Thoracic aorta (tissue), 2 donors: ENCODE measurements at places on chromosomes 2 and 18.

DNA sequence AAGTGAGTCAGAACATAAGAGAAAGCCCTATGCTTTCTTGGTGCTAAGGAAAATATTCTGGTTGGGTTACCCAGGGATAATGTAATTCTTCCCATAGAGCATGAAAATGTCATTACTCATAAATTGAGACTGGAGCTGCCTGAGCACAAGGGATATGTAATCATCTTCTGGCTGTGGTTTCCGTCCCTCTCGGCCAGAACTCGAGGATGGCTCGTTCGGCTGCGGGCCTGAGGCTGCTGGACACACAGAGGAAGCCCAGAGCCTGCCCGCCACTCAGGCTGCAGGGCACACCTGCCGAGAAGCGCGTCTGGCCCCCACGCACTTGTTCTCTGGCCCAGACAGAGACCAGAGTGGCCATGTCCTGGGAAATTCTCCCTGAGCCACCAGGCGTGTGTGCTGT is 104.9 kb downstream of the ASAP2 start:
- H3K36me3 ChIP-seq = no peaks in the 10 kb centered on the region
- peak overlapping the region; percentile 82 for H3K27ac ChIP-seq
- peak overlapping the region; percentile 38 for H3K4me3 ChIP-seq
- DNase-seq = no peak

DNA sequence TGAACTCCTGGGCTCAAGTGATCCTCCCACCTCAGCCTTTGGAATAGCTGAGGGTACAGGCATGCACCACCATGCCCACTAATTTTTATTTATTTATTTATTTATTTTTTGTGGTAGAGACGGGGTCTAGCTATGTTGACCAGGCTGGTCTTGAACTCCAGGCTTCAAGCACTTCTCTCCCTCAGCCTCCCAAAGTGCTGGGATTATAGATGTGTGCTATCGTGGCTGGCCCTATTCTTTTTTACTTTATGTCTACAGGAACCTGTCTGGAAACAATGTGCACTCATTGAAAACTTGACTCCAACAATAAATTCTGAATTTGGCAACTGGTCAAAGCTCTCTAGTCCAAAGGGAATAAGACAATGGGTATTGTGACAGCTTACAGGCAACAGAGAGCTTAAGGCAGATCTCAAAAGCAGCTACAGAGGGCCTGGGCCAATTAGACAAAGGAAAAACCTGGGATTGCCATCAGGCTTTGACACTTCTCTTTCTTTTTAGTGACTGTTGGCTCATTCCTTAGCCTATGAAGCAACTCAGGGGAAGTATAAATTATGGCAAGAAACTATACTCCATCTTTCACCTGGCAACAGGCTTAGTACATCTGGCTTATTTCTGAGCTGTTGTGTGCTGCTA is 55.1 kb upstream of the RAPGEF4 start:
- no peaks in the 10 kb centered on the region for H3K27me3 ChIP-seq
- no peaks in the 10 kb centered on the region for H3K36me3 ChIP-seq
- H3K4me1 ChIP-seq = no peaks in the 10 kb centered on the region
- no peak overlapping the region for H3K4me3 ChIP-seq

DNA sequence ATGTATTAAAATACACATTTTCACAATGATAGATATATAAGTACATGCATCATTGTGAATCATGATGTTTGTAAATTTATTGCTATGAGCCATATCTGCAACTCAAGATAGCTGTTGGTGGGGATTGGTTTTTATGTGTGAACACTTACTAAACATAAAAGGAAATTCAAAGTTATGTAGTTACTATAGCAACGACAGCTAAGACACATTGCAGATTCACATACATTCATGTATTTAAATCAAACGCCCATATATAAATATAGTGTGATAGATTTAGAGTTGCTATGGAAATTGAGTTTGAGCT is 65.6 kb downstream of the MAPRE2 start:
- no peak for DNase-seq
- H3K36me3 ChIP-seq = no peaks in the 10 kb centered on the region
- no peaks in the 10 kb centered on the region for H3K4me1 ChIP-seq
- no peak overlapping the region for H3K4me3 ChIP-seq
- no peaks in the 10 kb centered on the region for H3K27me3 ChIP-seq
- no peak overlapping the region for H3K27ac ChIP-seq

- no peak overlapping the region for H3K4me3 ChIP-seq
- no peak for DNase-seq
- no peak overlapping the region for H3K27ac ChIP-seq
- H3K36me3 ChIP-seq = no peaks in the 10 kb centered on the region
- no peaks in the 10 kb centered on the region for H3K4me1 ChIP-seq
- H3K27me3 ChIP-seq = no peaks in the 10 kb centered on the region
Measured at GRCh38 chr2:60836491-60836890, 44.9 kb upstream of the REL start.

DNA sequence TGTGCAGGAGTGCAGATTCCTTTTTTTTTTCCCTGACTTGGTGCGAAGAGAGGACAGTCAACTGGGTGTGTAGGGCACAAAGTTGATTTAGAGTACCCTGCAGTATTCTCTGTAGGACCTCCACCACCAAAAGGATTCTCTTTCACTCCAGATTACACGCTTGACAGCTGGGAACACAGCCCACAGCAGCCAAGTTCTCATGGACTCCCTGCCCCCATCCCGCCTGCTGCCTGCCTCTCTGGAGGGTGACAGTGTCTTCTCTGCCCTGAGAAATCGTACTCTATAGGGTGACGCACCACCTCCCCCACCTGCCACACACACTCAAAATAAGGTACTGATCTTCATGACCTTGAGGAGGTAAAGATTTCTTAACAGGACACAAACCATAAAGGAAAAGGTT is 26.6 kb upstream of the IHH start:
- H3K4me3 ChIP-seq = no peak overlapping the region
- H3K27ac ChIP-seq = no peak overlapping the region

DNA sequence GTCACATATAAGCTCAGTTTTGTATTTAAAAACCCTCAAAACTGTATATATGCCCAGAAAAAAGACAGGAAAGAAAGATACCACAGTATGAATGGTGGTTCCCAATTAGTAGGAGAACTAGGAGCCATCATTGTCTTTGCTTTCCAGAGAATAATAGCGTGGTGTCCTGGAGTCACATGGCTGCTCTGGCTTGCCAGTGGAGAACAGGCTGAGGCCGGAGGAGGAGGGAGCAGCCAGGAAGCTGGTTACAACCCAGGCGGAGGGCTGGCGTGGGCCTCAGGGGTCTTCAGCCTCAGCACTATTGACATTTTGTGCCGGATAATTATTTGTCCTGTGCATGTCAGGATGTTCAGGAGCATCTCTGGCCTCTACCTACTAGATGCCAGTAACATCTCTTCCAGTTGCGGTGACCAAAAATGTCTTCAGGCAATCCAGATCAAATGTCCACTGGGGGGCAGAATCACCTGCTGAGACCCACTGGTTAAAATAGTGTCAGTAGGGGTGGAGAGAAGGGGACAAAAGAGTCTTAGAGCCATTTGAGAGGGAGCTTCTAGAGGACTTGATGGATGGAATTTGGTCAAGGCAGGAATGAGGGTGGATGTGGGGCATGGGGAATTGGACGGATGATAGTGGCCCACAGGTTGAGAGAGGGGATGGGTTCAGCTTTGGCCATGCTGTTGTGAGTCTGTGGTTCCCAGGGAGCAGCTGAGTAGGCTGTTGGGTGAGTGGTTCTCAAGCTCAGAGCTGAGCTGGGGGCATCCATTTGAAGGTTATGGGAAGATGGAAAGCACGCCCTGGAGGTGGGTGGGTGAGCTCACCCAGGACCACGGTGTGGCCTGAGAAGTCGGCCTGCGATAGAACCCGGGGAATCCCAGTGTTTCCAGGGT is 144.9 kb downstream of the AGAP1 start:
- H3K36me3 ChIP-seq = no peaks in the 10 kb centered on the region
- H3K27ac ChIP-seq = peak overlapping the region; percentile 73
- peaks cover 10% of the 10 kb centered on the region for H3K4me1 ChIP-seq

DNA sequence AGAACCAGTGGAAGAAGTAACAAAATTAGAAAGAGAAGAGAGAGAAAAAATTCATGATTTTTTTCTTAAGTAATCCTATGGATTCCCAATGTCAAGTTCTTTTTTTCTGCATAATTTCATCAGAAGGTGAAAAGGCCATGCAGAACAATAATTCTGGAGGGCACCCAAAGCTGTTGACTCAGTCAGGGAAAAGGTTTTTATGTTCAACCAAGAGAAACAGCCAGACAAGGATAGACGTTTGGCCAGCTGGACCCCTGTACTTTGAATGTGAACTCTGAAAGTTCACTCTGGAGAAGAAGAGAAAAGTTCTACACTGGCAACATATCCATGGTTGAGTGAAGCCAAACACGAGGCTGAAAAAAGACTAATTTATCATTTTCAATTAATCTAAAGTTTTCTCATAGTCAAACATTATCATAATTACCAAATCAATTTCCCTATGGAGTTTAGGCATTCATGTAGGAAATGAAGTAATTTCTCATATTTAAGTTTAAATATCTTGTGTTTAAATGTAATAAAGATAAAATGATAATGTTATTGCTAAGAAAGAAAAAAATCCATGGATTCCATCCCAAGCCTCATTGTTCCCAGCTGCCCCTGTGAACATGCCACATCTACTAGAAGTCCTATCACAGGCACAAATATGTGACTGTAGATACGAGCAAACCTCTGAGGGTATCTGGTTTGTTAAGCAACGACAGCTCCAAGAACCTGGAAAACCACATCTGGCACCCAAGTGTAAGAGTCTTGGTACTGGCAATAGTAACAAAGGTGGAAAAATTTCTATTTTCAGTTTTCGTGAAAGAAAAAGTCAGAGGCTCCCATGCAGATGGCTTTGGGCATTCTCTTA is 742.7 kb upstream of the ACVR2A start:
- no peak overlapping the region for H3K27ac ChIP-seq
- H3K27me3 ChIP-seq = no peaks in the 10 kb centered on the region
- H3K36me3 ChIP-seq = no peaks in the 10 kb centered on the region
- H3K4me1 ChIP-seq = no peaks in the 10 kb centered on the region
- DNase-seq = no peak

DNA sequence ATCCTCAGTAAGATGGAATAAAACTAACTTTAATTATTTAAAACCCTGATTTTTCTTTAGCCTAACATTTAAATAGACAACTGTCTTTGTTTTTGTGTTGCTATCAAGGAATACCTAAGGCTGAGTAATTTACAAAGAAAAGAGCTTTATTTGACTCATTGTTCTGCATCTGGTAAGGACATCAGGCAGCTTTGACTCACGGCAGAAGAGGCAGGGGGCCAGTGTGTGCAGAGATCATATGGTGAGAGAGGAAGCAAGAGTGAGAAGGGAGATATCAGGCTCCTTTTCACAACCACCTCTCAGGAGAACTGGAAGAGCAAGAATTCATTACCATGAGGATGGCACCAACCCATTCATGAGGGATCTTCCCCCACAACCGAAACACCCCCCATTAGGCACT is 64.6 kb upstream of the TFPI start:
- no peaks in the 10 kb centered on the region for H3K36me3 ChIP-seq
- peaks cover 3% of the 10 kb centered on the region for H3K4me1 ChIP-seq
- no peaks in the 10 kb centered on the region for H3K27me3 ChIP-seq
- H3K27ac ChIP-seq = no peak overlapping the region
- no peak overlapping the region for H3K4me3 ChIP-seq

DNA sequence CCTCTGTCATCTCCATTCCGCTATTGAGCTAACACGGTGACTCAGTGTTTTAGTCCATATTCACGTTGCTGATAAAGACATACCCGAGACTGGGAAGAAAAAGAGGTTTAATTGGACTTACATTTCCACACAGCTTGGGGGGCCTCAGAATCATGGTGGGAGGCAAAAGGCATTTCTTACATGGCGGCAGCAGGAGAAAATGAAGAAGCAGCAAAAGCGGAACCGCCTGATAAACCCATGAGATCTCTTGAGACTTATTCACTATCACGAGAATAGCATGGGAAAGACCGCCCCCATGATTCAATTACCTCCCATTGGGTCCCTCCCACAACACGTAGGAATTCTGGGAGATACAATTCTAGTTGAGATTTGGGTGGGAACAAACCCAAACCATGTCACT is 22.6 kb upstream of the CXXC1 start:
- H3K36me3 ChIP-seq = no peaks in the 10 kb centered on the region
- H3K27ac ChIP-seq = no peak overlapping the region
- peaks cover 14% of the 10 kb centered on the region for H3K4me1 ChIP-seq
- no peak for DNase-seq

DNA sequence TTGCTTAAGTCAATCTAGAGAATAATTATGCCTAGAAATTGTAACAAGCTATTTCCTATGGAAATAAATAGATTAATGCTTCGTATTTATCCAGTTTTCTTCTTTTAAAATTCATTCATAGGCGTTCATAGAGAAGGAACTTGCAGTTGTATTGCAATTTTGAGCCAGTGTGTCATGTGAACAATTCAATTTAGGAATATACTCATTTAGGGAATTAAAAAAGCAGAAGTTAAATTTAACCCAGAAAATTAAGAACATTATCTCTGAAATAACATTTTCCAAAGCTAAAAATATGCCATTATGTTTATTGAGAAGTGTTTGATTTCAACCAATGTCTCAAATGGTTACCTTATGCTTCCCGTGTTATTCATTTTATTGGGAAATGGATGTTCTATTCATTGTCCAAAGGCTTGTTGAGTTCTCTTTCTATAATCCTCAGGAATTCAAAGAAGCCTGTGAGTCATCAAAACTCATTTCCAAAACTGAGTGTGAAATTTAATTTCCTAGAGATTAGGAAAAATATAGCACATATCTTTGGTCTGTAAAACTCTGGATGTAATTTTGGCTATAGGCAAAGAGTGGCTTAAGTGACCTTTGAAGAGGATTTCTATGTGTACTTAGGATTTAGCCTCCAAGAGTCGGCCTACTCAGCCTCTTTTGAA is 99.7 kb downstream of the SLC8A1 start:
- H3K4me3 ChIP-seq = no peak overlapping the region
- no peaks in the 10 kb centered on the region for H3K36me3 ChIP-seq
- peak overlapping the region; percentile 65 for H3K27ac ChIP-seq

DNA sequence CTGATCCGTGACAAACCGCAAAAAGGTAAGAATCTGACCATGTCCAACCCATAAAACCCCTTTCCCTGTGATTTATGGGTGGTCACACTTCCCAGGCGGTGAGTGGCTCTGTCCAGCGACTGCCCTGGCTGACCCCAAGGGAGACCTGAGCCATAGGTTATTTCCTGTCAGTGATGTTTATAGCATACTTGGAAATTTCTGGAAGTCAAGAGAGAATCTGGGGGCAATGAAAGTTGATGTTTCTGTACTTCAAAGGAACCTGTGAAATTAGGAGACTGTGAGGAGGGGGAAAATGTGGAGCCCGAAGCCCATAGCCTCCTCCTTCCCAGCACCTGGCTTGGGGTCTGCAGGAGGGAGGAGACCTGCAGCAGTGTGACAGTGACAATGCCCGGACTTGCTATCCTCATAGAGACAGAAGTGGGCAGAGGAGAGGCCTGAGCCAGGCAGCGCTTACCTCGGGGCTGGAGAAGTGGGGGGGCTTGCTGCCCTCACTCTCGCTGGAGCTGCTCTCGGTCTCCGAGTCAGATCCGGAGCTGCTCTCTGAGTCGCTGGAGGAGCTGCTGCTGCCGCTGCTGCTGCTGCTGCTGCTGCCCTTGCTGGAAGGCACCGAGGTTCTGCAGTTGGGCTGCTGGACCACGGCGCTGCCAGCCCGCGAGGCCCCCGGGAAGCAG is 111.3 kb upstream of the REV1 start:
- H3K36me3 ChIP-seq = no peaks in the 10 kb centered on the region
- H3K27me3 ChIP-seq = no peaks in the 10 kb centered on the region
- no peak overlapping the region for H3K4me3 ChIP-seq
- DNase-seq = no peak
- H3K27ac ChIP-seq = no peak overlapping the region

GRCh38 chr2:64607381-64608304 is 46.1 kb downstream of the SERTAD2 start:
- no peak for DNase-seq
- no peak overlapping the region for H3K27ac ChIP-seq
- H3K27me3 ChIP-seq = no peaks in the 10 kb centered on the region
- H3K4me1 ChIP-seq = peaks cover 11% of the 10 kb centered on the region

GRCh38 chr18:62450546-62451410 is 72.0 kb upstream of the ZCCHC2 start:
- H3K27ac ChIP-seq = peak overlapping the region; percentile 10
- no peaks in the 10 kb centered on the region for H3K27me3 ChIP-seq
- DNase-seq = peak; percentile 77
